ENCODE measurements at places on chromosomes 6 and 20.

- no peaks in the 10 kb centered on the region for H3K27me3 ChIP-seq
- peaks cover 52% of the 10 kb centered on the region for H3K4me1 ChIP-seq
- H3K36me3 ChIP-seq: no peaks in the 10 kb centered on the region
- H3K4me3 ChIP-seq: no peak overlapping the region
- no peak for DNase-seq
Observed at GRCh38 chr6:35737413-35738211, 780 bp downstream of the ARMC12 start.

GRCh38 chr6:22972771-22973170 is 403.4 kb downstream of the HDGFL1 start:
- H3K4me1 ChIP-seq: no peaks in the 10 kb centered on the region
- H3K4me3 ChIP-seq: no peak overlapping the region
- H3K27me3 ChIP-seq: no peaks in the 10 kb centered on the region
- DNase-seq: no peak

DNA sequence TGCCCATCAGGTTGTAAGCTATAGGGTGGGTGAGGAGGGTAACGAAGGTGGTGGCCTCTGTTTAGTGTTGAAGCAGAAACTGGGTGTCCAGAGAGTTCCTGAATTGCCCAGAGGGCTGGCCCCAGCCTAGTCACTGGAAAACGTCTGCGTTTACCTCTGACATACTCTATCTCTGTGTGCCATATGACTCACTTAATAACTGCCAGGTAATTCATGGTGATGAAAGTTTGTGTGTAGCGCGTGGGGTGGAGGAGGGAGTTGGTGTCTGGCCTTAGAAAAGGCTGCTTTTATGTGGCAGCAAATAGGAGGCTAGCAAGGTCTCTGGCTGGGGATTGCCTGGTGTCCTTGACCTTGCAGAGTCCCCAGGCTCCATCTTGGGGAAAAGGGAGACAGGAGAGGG is 47.3 kb downstream of the SLC35D3 start:
- no peaks in the 10 kb centered on the region for H3K27me3 ChIP-seq
- H3K27ac ChIP-seq: no peak overlapping the region
- H3K36me3 ChIP-seq: no peaks in the 10 kb centered on the region
- no peak overlapping the region for H3K4me3 ChIP-seq
- peaks cover 12% of the 10 kb centered on the region for H3K4me1 ChIP-seq
- DNase-seq: no peak

DNA sequence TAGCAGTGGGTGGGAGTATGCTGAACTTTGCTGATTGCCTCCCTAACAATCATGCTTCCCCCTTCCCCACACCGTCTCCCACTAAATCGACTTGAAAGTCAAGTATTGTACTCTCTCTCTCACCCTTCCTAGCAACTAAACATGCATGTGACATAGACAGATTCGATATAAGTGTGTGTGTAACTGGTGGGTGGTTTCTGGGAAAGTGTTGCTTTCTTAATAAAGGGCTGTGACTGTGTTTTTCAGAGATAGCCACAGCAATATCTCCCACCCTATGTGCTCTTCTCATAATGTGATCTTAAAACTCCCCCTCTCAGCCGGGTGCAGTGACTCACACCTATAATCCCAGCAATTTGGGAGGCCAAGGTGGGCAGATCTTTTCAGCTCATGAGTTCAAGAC is 49.3 kb upstream of the E2F3 start:
- DNase-seq: no peak
- no peak overlapping the region for H3K4me3 ChIP-seq
- H3K27ac ChIP-seq: no peak overlapping the region
- no peaks in the 10 kb centered on the region for H3K4me1 ChIP-seq
- H3K36me3 ChIP-seq: no peaks in the 10 kb centered on the region
- no peaks in the 10 kb centered on the region for H3K27me3 ChIP-seq

DNA sequence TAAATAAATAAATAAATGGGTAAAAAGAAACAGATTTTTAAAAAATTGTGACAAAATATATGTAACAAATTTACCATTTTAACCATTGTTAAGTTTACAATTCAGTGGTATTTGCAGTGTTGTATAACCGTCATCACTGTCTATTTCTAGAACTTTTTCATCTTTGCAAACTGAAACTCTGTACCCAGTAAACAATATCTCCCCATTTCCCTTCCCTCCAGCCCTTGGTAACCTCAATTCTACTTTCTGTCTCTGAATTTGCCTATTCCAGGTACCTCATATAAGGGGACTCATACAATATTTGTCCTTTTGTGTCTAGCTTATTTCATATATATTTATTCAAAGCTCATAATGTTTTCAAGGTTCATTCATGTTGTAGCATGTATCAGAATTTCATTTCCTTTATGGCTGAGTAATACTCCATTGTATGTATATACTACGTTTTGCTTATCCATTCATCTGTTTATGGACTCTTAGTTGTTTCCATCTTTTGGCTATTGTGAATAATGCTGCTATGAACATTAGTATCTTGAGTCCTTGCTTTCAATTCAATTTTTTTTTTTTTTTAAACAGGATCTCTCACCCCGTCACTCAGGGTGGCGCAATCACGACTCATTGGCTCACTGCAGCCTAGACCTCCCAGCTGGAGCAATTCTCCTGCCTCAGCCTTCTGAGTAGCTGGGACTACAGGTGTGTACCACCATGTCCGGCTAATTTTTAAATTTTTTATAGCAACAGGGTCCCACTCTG is 8.9 kb downstream of the MANBAL start:
- no peak for DNase-seq
- peaks cover 7% of the 10 kb centered on the region for H3K36me3 ChIP-seq
- no peaks in the 10 kb centered on the region for H3K27me3 ChIP-seq
- no peak overlapping the region for H3K4me3 ChIP-seq

- peak overlapping the region; percentile 30 for H3K27ac ChIP-seq
- no peak overlapping the region for H3K4me3 ChIP-seq
- no peaks in the 10 kb centered on the region for H3K27me3 ChIP-seq
- H3K36me3 ChIP-seq: no peaks in the 10 kb centered on the region
- no peak for DNase-seq
Observed at GRCh38 chr20:23186808-23187207, 100.7 kb upstream of the CD93 start.

DNA sequence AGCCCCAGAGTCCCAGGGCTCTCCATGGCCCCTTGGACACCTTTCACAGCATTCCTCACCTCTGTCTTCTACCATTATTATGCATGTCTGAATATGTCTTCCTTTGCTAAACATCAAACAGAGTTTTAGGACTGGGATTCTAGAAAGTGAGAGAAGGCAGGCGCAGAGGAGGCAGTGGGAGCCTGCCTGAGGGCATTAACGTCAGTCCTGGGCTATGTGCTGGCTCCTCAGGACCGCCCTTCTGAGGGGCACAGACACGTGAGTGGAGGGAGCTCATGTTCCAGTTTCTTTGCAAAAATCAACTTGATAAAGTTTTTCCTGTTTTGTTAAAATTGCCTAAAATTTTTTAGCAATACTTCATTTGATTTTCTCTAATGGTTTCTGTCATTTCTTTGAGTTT is 38.0 kb downstream of the C6orf15 start:
- H3K4me1 ChIP-seq: no peaks in the 10 kb centered on the region
- H3K27ac ChIP-seq: no peak overlapping the region
- DNase-seq: no peak
- no peaks in the 10 kb centered on the region for H3K36me3 ChIP-seq
- no peak overlapping the region for H3K4me3 ChIP-seq

- no peaks in the 10 kb centered on the region for H3K4me1 ChIP-seq
- H3K27me3 ChIP-seq: no peaks in the 10 kb centered on the region
- no peak overlapping the region for H3K4me3 ChIP-seq
- no peak for DNase-seq
- no peaks in the 10 kb centered on the region for H3K36me3 ChIP-seq
- no peak overlapping the region for H3K27ac ChIP-seq
Observed at GRCh38 chr20:23413862-23414422, 7.3 kb downstream of the NAPB start.

DNA sequence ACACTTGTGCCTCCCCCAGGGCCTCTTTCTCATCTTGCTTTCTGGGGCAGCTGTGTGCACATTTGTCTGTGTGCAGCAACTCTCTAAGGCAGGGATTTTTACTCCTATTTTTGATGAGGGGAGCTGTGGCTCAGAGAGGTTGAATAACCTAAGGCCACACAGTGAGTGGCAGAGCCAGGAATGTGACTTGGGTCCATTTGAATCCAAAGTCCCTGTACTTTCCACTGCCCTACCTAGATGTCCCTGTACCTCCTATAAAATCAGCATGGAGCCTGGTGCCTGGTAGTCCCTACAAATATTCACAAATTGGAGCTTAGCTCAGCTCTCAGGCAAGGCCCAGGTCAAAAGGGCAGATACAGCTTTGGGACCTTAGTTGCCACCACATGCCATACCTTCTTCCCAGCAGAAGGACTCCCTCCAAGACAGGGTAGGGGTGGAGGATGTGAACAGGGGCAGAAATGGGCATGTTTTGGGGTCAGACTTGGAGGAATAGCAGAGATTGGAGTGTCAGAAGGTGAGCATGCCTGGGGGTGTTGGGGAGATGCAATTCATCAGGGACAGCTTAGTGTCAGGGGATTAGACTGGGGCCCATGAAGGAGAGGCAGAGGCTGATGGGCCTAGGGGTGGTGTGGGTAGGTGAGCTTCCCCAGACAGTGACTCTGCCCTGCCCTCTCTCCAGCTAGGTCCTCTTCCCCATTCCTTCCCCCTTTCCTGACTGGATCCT is 4.1 kb upstream of the VEGFA start:
- no peaks in the 10 kb centered on the region for H3K27me3 ChIP-seq
- H3K4me3 ChIP-seq: no peak overlapping the region
- H3K36me3 ChIP-seq: no peaks in the 10 kb centered on the region

DNA sequence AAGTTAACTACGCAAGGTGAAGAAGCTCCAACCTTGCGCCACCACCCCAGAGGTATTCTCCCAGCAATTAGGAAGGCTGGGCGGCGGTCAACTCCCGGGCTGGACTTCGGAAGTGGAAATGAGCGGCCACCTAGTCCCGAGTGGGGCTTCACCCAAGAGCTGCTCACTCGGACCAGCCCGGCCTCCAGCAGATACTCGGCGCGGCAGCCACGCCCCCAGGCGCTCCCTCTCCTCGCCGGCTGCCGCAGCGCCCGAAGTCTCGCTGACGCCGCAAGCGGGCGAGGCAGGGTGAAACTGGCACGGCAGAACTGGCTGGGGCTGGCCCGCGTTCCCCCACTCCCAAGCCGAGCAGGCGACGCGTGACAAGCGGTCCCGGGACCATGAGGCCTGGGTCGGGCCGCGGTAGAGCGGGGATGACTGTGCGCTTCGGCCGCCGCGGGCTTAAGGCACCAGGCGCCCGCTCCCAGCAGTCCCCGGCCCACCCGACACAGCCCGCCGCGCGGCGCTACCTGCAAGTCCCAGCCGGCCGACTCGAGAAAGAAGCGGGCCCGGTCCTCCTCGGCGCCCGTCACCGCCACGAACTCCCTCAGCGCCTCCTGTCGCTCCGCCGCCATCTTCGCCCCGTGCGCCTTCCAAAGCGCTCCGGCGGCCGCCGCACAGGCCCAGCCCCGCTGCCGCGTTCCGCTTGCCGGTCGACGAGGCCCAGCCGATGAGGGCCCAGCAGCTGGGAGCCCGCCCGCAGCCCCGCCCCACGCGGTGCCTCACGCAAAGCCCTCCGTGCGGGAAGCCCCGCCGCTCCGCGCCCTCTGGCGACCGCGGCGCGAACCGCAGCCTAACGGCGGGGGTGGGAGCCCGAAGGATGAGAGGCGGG is at the start of gene NSFL1C:
NSFL1C (minus strand) TSS at position 639 of the 871 bp plus-strand sequence; CDS start at position 614, 25 bp downstream.
- DNase-seq: peak; percentile 60
- H3K4me1 ChIP-seq: peaks cover 81% of the 10 kb centered on the region
- no peaks in the 10 kb centered on the region for H3K27me3 ChIP-seq
- no peaks in the 10 kb centered on the region for H3K36me3 ChIP-seq
- peak within 1 kb of the TSS; percentile 84 for H3K4me3 ChIP-seq

DNA sequence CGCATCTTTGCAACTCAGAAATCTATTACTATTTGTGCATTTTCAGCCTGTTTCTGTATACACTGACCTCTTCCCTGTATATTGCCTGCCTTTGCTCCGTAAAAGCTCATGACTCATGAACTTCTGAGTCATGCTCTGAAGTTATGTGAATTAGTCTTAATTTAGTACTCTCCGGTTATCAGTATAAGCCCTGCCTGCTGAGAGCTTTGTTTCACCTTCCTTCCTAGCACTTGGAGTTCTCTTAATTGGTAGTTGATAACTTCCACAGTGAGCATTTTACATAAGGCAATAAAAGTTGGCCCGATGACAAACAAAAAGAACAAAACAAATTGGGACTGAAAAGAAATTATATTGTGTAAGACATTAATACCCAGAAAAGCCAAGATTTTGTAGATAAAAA is 231.4 kb downstream of the GJA1 start:
- H3K4me3 ChIP-seq: no peak overlapping the region
- H3K36me3 ChIP-seq: no peaks in the 10 kb centered on the region
- H3K27ac ChIP-seq: peak overlapping the region; percentile 21
- DNase-seq: no peak
